ENCODE measurements at places on chromosomes 5 and 9.

GRCh38 chr5:84549054-84549453, 164.4 kb upstream of the EDIL3 start:
- DNase-seq, result no peak

DNA sequence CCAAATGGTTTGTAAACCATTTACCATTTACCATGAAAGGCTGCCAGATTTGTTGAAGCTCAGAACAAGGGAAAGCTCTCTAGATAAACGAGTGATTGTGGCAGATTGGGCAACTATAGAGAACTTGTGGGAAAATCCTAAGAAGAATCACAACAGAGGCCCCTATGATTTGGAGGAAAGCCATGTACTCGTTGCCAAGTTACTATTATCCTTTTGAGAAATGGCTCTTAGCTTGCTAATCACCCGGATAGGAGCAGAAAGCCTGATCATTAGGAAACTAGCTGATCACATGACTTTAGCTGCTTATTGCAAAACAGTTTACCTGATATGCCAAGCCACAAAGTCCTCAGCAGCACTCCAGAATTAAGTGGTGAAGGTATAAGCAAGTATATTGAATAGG, 23.5 kb upstream of the ATG10 start:
- DNase-seq, result no peak

- DNase-seq, result no peak
These were observed at the start of gene CAMK2A for GRCh38 chr5:150289551-150290390. TSS of gene CAMK2A (minus strand) at chr5:150289773. CDS start at chr5:150289625, 148 bp downstream.

DNA sequence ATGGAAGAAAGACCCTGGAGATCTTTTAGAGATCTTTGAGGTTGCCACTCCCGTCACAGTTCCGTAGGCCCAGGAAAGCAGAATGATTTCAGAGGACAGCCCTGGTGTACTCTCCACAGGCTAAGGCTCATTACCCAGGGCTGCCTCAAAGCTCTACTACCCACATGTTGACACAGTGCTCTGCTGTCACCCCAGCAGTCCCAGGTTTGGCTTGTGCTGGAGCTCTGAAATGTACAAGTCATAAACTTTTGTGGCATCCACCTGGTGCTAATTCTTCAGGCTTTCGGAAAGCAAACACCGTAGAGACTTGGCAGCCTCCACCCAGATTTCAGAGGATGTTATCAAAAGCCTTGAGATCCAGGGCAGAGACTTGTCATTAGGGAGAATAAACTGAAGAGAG, 136.5 kb downstream of the MTRR start:
- DNase-seq, result no peak

GRCh38 chr5:172870715-172871461, 36.8 kb downstream of the ERGIC1 start:
- no peak for DNase-seq
